Activated naive CD8-positive, alpha-beta T cell treated with anti-CD3 and anti-CD28 coated beads, Interleukin-2, amount 50 U/mL, for 16 hours (primary cell): ENCODE measurements at places on chromosomes 6 and 20.

DNA sequence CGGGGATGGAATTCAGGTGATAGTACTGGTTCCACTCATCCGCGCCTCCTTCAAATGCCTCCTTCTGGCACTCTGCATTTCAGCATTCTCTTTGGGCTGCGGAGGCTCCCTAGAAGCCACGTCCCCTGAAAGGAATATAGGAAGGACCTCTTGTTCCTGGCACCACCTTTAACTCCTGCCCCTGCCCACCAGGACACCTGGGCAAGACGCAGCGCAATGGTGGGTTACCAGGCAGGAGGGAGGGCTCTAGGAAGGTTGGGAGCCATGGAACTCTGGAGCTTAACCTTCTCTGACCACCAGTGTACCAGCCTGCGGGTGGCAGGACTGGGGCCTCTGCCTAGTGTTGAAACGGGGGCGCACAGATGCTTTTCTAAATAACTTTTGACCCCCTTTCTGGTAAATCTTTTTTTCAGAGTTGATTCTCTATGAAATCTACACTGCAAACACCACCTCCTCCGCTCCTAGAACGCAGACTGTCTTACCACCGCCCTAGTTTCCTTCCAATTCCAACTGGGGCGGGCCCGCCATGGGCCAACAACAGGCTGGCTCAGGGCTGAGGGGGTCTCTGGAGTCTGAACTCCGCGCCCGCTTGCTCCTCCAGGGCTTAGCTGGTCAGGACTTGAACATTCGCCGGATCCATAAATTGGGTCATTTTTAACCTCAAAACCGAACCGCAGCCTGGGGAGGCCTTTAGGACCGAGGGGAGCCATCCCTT lies 871 bp upstream of the SYNDIG1 start:
- DNase-seq, result no peak

DNA sequence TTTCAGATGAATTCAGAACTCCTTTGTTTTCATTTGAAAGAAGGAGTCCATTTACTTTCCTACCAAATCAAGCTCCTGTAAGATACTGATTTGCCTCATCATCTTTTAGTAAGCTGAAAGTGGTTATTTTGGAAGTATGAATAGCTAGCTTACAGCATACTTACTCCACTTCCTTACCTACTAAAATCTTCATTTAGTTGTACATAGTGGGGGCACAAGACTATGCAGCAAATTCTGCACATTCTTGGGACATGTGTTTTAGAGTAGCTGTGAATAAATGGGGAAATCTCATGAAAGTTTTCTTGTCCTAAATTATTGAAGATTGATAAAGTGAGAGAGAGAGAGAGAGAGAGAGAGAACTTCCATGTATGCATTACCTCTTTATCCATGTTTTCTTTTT lies 256.3 kb downstream of the OGFRL1 start:
- DNase-seq, result no peak

GRCh38 chr6:126664271-126664670 lies 324.4 kb downstream of the CENPW start:
- DNase-seq, result no peak

- DNase-seq, result no peak
These were observed 98.1 kb downstream of the SYNDIG1 start for GRCh38 chr20:24567508-24567907.

GRCh38 chr6:41443616-41444525 lies 102.3 kb upstream of the FOXP4 start:
- no peak for DNase-seq

GRCh38 chr6:4613795-4614194 lies 162.4 kb upstream of the CDYL start:
- no peak for DNase-seq

GRCh38 chr6:136250686-136251008 lies 536 bp upstream of the MTFR2 start:
- DNase-seq, result no peak

- DNase-seq, result no peak
These were observed 17.9 kb upstream of the TCFL5 start for GRCh38 chr20:62879275-62880146.

GRCh38 chr20:38079353-38079752 lies 45.8 kb downstream of the RPRD1B start:
- DNase-seq, result no peak

- DNase-seq, result no peak
These were observed 9.8 kb upstream of the PLEKHG1 start for GRCh38 chr6:150589852-150590251.

DNA sequence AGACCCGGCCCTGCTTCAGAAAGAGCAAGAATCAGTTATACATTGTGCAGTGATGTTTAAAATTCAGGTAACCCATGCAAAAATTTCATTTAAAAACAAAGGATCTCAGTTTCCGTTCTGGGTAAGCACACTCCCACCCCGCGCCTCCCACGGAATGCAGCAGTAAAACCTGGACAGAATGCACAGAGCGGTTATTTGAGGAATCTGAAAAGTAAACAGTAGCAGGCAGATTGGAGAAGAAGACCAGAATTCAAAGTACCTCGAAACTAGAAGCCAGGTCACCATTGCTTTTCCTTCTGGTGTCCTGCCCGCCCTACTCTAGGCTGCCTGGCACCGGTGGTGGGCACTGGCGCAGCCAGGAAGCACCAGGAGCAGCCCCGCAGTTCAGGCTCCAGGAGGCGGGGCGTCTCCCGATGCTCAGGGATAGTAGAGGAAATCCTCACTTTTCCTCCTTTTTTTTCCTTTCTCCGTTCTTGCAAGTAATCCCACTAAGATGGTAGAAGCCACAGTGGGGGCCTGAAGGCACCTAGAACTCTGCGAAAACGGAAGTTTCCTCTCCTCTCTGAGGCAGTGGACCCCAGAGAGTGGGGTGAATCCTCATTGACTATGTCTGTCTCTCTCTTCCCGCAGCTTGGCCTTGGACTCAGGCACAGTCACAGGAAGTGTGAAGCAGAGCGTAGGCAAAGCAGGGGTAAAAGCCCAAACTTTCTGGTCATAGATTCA lies 28.3 kb downstream of the METTL24 start:
- no peak for DNase-seq

DNA sequence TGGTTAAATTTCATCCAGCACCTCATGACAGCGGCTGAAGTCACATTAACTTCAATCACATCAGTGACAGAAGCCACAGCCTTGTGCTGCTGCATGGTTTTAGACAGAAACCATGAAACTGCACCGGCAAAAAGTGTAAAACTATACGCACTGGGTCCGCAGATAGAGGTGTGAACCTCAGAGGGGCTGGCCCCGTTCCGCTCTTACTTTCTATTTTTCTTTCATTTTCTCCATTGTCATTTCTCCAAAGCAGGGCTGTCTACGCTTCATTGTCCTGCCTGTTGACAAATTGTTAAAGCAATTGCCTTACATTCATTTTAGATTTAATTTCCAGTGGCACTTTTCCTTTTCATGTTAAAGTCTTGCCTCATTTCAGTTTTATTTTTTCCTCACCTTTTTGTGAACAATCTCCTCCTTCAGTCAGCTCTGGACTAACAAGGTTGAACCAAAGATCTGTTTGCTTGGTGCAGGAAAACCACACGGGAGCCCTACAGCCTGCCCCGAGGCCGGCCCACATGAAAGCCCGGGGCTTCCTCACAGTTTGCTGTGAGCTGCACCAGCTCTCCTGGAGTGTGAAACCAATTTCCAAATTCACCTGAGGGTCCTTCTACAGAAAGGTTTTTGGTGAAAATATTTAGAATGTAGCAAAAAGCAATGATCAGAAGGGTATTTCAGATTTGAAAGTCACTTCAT lies 63.7 kb downstream of the PRR18 start:
- DNase-seq, result peak; percentile 33

GRCh38 chr6:161264181-161264580 lies 9.7 kb downstream of the AGPAT4 start:
- no peak for DNase-seq

- no peak for DNase-seq
These were observed 14.9 kb downstream of the CST3 start for GRCh38 chr20:23622839-23623343.

- DNase-seq, result no peak
These were observed 34.4 kb upstream of the ARHGAP18 start for GRCh38 chr6:129744201-129744879.

- DNase-seq, result no peak
These were observed 4.5 kb upstream of the SPDEF start for GRCh38 chr6:34560366-34561226.

DNA sequence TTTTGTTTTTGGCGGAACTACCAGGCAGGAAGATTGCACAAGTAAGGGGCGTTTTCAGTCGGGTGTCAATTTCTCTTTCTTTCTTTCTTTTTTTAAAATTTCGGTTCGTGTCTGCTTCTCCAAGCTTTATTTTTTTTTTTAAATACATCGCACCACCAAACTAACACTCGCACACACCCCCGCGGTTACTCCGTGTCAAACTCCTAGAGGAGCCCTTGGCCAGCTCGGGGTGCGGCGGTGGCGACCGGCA lies 338 bp downstream of the UTRN start:
- DNase-seq, result no peak

GRCh38 chr20:23970049-23970448 lies 18.5 kb downstream of the GGTLC1 start:
- no peak for DNase-seq

GRCh38 chr20:24627926-24628325 lies 158.5 kb downstream of the SYNDIG1 start:
- no peak for DNase-seq

DNA sequence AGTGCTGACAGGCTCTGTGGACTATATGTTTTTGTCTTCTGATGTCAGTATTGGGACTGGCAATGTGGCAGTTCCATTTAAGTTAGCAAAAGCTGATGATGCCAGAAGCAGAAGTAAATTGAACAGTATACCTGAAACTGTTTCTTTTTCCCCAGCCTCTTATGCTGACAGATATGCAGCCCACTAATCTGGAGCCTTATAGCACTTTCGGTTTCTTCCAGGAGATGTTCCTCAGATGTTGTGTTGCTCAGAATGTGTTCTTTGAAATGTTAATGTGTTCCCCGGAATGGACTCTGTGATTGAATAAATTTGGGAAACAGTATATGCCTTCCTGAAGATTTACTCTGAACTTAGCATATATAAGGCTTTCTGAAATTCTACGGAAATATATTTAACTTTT lies 80.7 kb upstream of the MRAP2 start:
- DNase-seq, result no peak

DNA sequence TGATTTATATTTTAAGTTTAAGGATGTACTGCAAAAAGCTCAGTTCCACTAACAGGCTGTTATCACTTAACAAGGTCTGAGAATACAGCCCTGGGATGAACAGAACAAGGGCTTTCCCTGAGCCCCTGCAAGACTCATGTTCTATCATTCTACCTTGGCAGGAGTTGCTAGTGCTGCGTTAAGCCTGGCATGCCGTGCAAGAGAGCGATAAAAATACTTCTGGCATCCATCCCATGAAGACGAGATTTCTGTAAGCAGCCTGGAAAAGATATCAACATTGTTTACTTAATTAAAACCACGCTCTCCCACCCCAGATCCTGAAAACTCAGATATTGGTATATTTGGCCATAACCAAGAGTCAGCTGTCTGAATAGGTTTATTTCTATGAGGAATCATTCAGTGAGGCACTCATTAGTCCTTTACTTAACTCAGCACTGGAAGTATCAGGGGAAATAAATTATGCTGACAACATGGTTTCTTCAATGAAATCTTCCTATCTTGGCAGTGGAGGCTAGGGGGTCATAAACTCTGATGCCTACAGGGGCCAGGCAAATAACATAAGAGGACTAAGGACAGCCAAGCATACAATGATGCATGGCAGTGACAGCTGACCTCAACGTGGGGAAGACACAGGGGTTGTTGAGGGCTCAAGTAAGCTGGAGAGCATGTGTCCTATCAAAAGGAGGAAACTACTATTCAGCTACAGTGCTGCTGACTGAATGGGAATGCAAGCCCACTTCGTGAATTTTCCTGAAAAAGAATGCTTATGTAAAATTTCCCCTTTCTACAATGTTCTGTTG lies 37.6 kb upstream of the LYRM2 start:
- no peak for DNase-seq

- DNase-seq, result no peak
These were observed 79.0 kb upstream of the SPACA1 start for GRCh38 chr6:87968435-87969278.

- DNase-seq, result no peak
These were observed 184.2 kb downstream of the LY86 start for GRCh38 chr6:6772751-6773150.

- DNase-seq, result no peak
These were observed 6.0 kb downstream of the RGS17 start for GRCh38 chr6:153125032-153125431.

GRCh38 chr20:50624351-50625016 lies 66.9 kb downstream of the RIPOR3 start:
- no peak for DNase-seq

GRCh38 chr6:158764926-158765325 lies 54.2 kb downstream of the EZR start:
- DNase-seq, result no peak

GRCh38 chr6:33018904-33019303 lies 9.5 kb upstream of the HLA-DOA start:
- peak; percentile 14 for DNase-seq

GRCh38 chr6:130923350-130923749 lies 96.1 kb downstream of the SMLR1 start:
- no peak for DNase-seq
